ENCODE measurements at places on chromosomes 12 and 14.

- DNase-seq, result no peak
Measured at GRCh38 chr12:123104809-123105208, 46.1 kb downstream of the PITPNM2 start.

- DNase-seq, result no peak
Measured at GRCh38 chr12:114274131-114274530, 131.8 kb downstream of the TBX5 start.

GRCh38 chr14:86798330-86798729, 1194.7 kb downstream of the GALC start:
- no peak for DNase-seq

DNA sequence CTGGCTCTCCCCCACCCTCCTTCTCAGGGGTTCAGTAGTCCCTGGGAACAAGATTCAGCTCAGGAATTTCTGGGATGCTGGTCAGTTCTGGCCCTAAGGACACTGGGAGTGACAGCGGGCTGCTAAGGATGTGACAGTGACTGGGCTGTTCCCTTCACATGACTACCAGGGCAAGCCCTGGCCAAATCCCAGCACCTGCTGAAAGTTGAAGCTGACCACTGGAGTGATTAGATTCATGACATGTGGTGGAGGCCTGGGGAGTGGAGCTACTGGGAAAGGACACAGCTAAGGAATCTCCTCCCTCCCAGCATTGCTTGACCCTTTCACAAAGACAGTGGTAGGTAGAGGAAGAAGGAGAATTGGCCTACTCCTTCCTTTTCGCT, 204.9 kb downstream of the DAD1 start:
- no peak for DNase-seq

- no peak for DNase-seq
Measured at GRCh38 chr12:112985642-112986290, 7.4 kb downstream of the OAS2 start.
